ENCODE measurements at places on chromosomes 2 and 18. TPM values are rescaled to one million over a fixed set of nuclear protein-coding genes. Genes with fewer than 3 reads are reported as not detected.

- H3K4me1 ChIP-seq: peaks cover 1% of the 10 kb centered on the region
- H3K27me3 ChIP-seq: peaks cover 26% of the 10 kb centered on the region
- DNase-seq: no peak
- H3K4me3 ChIP-seq: no peak overlapping the region
- no peaks in the 10 kb centered on the region for H3K36me3 ChIP-seq
Observed at GRCh38 chr2:136424112-136424511, 306.2 kb upstream of the CXCR4 start.

GRCh38 chr2:224381521-224382279 is 20.2 kb downstream of the FAM124B start:
- no peaks in the 10 kb centered on the region for H3K27me3 ChIP-seq
- H3K4me1 ChIP-seq: no peaks in the 10 kb centered on the region
- no peaks in the 10 kb centered on the region for H3K36me3 ChIP-seq
- no peak overlapping the region for H3K27ac ChIP-seq

GRCh38 chr2:218807626-218808025 is 24.0 kb downstream of the PRKAG3 start:
- no peak for DNase-seq
- H3K27ac ChIP-seq: no peak overlapping the region
- no peak overlapping the region for H3K4me3 ChIP-seq
- peaks cover 13% of the 10 kb centered on the region for H3K4me1 ChIP-seq

GRCh38 chr18:42087235-42087634 is 132.2 kb downstream of the PIK3C3 start:
- peaks cover 5% of the 10 kb centered on the region for H3K36me3 ChIP-seq
- no peak overlapping the region for H3K27ac ChIP-seq
- H3K4me1 ChIP-seq: no peaks in the 10 kb centered on the region
- no peak for DNase-seq

DNA sequence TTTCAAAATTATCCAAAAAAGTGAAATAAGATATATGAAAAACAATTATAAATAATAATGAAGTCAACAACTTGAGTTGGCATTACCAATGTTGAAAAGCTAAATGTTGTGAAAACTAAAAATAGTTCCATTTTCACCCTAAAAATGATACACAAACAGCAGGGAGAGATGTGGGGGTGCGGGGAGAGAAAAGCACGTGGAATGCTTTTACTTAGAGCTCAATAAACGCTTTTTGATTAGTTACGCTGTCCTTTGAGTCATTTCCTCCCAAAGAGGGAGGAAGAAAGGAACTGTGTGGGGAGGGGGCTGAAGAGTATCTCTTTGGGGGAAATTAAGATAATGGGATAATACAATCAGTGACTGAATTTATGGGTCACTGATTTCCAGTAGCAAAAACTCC is 29.2 kb downstream of the ZNF521 start:
- no peaks in the 10 kb centered on the region for H3K36me3 ChIP-seq
- H3K4me3 ChIP-seq: no peak overlapping the region
- no peak for DNase-seq
- H3K27ac ChIP-seq: no peak overlapping the region
- H3K4me1 ChIP-seq: no peaks in the 10 kb centered on the region
- H3K27me3 ChIP-seq: no peaks in the 10 kb centered on the region

DNA sequence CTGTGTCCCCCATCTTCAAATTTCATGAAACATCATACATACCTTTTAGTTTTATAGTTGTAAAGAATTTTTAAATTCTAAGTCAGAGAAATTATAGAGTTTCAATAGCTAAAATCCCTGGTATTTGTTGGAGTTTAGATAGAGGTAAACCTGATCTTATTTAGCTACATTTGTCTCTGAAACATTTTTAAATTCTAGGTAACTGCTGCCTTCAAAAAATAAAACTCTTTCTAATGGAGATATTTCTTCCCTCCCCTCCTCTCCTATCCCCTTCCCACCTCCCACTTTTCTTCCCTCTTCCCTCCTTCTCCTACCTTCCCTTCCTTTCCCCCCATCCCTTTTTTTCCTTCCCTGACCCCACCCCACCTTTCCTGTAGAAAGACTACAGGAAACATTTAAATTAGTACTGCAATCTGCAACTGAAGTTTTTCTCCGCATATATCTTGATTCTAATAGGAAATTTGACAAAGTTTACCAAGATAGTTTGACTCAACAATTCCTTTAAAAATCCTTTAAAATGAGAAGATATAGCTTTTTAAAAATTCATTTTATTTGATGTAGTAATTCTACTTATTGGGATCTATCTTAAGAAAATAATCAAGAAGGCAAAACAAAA is 4.1 kb downstream of the TACR1 start:
- no peak overlapping the region for H3K27ac ChIP-seq
- no peak for DNase-seq
- peaks cover 35% of the 10 kb centered on the region for H3K27me3 ChIP-seq
- peaks cover 13% of the 10 kb centered on the region for H3K4me1 ChIP-seq
- H3K36me3 ChIP-seq: no peaks in the 10 kb centered on the region

GRCh38 chr18:27778925-27779324 is 398.0 kb downstream of the CDH2 start:
- no peaks in the 10 kb centered on the region for H3K27me3 ChIP-seq
- H3K4me3 ChIP-seq: no peak overlapping the region
- H3K36me3 ChIP-seq: no peaks in the 10 kb centered on the region
- no peak for DNase-seq
- no peak overlapping the region for H3K27ac ChIP-seq

- H3K4me1 ChIP-seq: no peaks in the 10 kb centered on the region
- no peak overlapping the region for H3K27ac ChIP-seq
- DNase-seq: no peak
- H3K36me3 ChIP-seq: no peaks in the 10 kb centered on the region
Observed at GRCh38 chr2:105432044-105432399, 33.2 kb upstream of the FHL2 start.

- no peaks in the 10 kb centered on the region for H3K4me1 ChIP-seq
- peak; percentile 3 for DNase-seq
Observed at GRCh38 chr2:221104361-221104811, 467.7 kb downstream of the EPHA4 start.

Gene OST4
- polyA plus RNA-seq: 313 TPM

Gene NDC80
- 11.8 TPM for polyA plus RNA-seq

Gene CTDP1
- polyA plus RNA-seq: 12.9 TPM

Gene FABP1
- 881 TPM for polyA plus RNA-seq

Gene TMEM200C
- 0.52 TPM for polyA plus RNA-seq

Gene CFAP65
- 3.4 TPM for polyA plus RNA-seq

Gene SERPINB12
- polyA plus RNA-seq: not detected

Gene BCS1L
- polyA plus RNA-seq: 39.5 TPM

Gene IL36G
- polyA plus RNA-seq: 0.51 TPM

Measured in large intestine (tissue), 12 donors.